ENCODE measurements at places on chromosomes 4 and X. TPM values are rescaled to one million over a fixed set of nuclear protein-coding genes. Genes with fewer than 3 reads are reported as not detected.

Gene TLR3
- total RNA-seq: 19.9 TPM

Gene HS6ST2
- total RNA-seq: not detected

Gene SLC49A3
- 17.7 TPM for total RNA-seq

Gene NAP1L3
- total RNA-seq: 1.5 TPM

Gene CT45A1
- total RNA-seq: not detected

Gene ARHGAP36
- not detected for total RNA-seq

Gene EDA
- 1.7 TPM for total RNA-seq

Gene EREG
- not detected for total RNA-seq

Gene MAB21L2
- total RNA-seq: not detected

Gene GDPD2
- not detected for total RNA-seq

Gene RNF212
- not detected for total RNA-seq

Gene P2RY4
- 1.3 TPM for total RNA-seq

Gene NAA11
- total RNA-seq: not detected

Gene FAM114A1
- 45.7 TPM for total RNA-seq

Gene RPA4
- total RNA-seq: 0.43 TPM

Gene CNOT6L
- total RNA-seq: 13.1 TPM

Gene COL4A5
- total RNA-seq: 12.0 TPM

Gene FAM90A26
- not detected for total RNA-seq

Gene CCNB3
- total RNA-seq: 0.53 TPM

Gene OTC
- 0.32 TPM for total RNA-seq

Gene MND1
- total RNA-seq: not detected

Gene SLC35A2
- 20.2 TPM for total RNA-seq

Gene BEX5
- not detected for total RNA-seq

Gene MAGEC1
- not detected for total RNA-seq

Gene ALPK1
- total RNA-seq: 8.7 TPM
